ENCODE measurements at places on chromosomes 7 and 10. TPM values are rescaled to one million over a fixed set of nuclear protein-coding genes. Genes with fewer than 3 reads are reported as not detected.

Gene SVIL
- total RNA-seq = 12.3 TPM

Gene PDE6C
- not detected for total RNA-seq

- no peaks in the 10 kb centered on the region for H3K36me3 ChIP-seq
- DNase-seq = no peak
- H3K4me1 ChIP-seq = peaks cover 22% of the 10 kb centered on the region
- no peak overlapping the region for H3K27ac ChIP-seq
- H3K27me3 ChIP-seq = peaks cover 36% of the 10 kb centered on the region
Measured at GRCh38 chr7:156998988-156999957, 11.2 kb downstream of the MNX1 start.

GRCh38 chr10:118594392-118595063 is 920 bp downstream of the PRLHR start:
- H3K4me1 ChIP-seq = peaks cover 16% of the 10 kb centered on the region
- H3K27ac ChIP-seq = no peak overlapping the region
- no peak overlapping the region for H3K4me3 ChIP-seq
- no peaks in the 10 kb centered on the region for H3K36me3 ChIP-seq
- H3K27me3 ChIP-seq = peaks cover 25% of the 10 kb centered on the region

GRCh38 chr7:137717811-137718271 is 128.9 kb downstream of the DGKI start:
- H3K36me3 ChIP-seq = no peaks in the 10 kb centered on the region
- no peak overlapping the region for H3K27ac ChIP-seq
- no peak for DNase-seq
